Activated CD4-positive, CD25-positive, alpha-beta regulatory T cell treated with anti-CD3 and anti-CD28 coated beads, Interleukin-2, amount 50 U/mL, for 16 hours (primary cell): ENCODE measurements at places on chromosomes 3 and 15.

DNA sequence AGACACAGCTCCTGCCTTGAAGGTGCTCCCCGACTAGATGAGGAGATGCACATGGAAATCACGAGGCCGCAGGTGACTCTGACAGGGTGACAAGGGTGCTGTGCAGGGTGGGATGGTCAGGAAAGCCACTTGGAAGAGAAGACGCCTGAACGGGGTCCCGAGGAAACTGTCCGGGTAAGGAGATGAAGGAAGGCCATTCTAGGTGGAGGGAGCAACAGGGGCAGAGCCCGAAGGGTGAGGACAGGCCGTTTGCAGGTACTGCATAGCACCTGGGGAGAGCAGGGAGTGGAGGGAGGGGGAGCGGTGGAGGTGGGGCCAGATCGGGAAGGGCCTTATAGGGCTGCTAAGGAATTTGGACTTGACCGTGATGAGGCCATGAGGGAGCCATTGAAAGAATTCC lies 105.6 kb upstream of the DLG1 start:
- DNase-seq = no peak

GRCh38 chr3:14521611-14522010 lies 18.5 kb downstream of the GRIP2 start:
- no peak for DNase-seq

- DNase-seq = no peak
Observed at GRCh38 chr3:153115326-153115725, 46.7 kb upstream of the RAP2B start.

DNA sequence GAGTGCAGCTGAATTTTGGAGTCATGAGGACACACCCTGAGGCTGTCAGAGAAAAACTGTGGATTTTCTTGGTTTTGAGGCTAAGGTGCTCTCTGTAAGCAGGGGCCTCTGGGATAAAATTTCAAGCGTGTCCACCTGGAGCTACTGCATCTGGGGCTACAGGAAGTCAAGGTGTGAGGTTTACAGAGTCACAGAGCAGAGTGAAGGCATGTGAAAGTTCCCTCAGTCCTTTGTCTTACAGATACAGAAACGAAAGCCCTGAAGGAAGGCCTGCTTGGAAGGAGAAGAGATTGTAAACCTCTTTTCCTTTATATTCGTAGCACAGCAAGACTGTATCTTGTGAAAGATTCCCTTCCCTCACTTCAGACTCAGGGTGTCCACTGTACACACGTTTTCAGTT lies 138.6 kb downstream of the OPA1 start:
- no peak for DNase-seq

- DNase-seq = no peak
Observed at GRCh38 chr3:67198374-67198773, 200.3 kb downstream of the KBTBD8 start.

GRCh38 chr3:168990134-168990533 lies 673.4 kb downstream of the MECOM start:
- no peak for DNase-seq

GRCh38 chr3:32428092-32429068 lies 36.7 kb downstream of the CMTM7 start:
- no peak for DNase-seq

DNA sequence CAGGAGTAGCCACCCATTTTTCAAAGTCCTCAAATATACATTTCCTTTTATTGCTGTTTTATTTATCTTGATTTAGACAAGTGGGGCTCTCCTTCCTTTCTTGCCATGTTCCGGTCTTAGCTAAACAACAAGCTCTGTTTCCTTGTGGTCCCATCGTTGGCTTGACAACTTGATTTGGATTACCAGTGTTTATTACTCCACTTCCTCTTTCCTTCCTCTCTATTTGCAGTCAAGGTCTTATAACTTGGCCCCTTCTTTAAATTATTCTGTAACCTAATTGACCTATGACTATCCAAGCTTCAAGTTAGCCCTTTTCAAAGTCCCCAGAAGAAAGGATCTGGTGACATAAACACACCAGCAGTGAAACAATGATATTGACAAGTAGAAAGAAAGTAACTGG lies 130.6 kb upstream of the STT3B start:
- DNase-seq = no peak

DNA sequence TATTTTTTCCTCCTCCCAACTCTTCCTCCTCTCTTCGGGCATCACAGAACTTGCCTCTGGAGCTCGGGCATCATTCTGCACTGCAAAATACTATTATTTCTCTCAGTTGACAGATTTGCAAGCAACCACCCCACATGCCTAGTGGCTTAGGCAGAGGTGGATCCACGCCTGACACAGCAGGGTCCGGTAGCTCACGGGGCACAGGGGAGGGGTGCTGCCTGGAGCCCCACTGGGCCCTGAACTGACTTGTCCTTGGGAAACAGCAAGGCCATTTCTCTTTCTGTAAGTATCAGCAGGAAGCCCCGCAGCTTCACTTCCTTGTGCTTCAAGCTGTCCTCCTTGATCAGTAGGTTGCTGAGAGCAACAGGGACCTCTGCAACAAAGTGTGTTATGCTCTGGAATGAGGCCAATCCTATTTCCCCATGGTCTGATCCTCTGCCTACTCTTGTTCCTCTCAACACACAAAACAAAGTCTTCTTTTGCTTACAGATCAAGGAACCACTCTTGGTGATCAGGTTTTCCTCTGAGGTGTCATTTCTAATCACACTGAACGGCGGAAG lies 69.1 kb downstream of the FAM174B start:
- no peak for DNase-seq

DNA sequence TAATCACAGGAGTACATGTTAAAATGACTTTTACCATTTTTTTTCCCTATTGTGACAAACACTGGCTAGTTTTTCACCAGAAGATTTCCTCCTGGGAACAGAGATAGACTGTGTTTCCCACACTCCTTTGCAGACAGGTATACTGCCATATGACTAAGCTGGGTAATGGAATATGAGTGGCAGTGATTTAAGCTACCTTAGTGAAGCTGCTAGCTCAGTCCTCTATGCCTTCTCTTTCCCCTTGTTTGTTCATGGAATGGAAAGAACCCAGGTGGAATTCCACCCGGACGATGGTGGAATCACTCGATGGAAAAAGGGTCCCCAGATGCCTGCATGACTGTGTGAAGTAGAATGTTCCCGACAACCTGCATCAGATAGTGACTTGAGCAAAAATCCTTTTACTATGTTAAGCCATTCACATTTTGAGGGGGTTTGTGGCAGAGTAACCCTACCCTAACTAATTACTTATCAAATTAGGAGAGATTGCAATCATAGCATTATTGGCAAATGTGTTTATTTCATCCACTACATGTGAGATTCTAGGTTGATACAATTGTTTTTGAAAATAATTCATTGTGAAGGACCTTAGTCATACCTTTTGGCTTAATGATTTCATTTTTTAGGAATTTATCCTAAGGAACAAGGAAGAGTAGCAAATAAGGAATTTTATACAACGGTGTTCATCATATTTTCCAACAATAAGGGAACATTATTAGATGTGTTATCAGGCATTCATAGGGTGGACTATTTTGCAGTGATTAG lies 16.5 kb downstream of the THSD4 start:
- no peak for DNase-seq
